ENCODE measurements at places on chromosomes 1 and 21. TPM values are rescaled to one million over a fixed set of nuclear protein-coding genes. Genes with fewer than 3 reads are reported as not detected.

- H3K27ac ChIP-seq: no peak overlapping the region
- peaks cover 4% of the 10 kb centered on the region for H3K36me3 ChIP-seq
- no peak overlapping the region for H3K4me3 ChIP-seq
- no peak for DNase-seq
Measured at GRCh38 chr1:46577671-46578070, 26.2 kb upstream of the KNCN start.

- no peaks in the 10 kb centered on the region for H3K36me3 ChIP-seq
- H3K27me3 ChIP-seq: no peaks in the 10 kb centered on the region
- peaks cover 15% of the 10 kb centered on the region for H3K4me1 ChIP-seq
- peak; percentile 78 for DNase-seq
- H3K27ac ChIP-seq: peak overlapping the region; percentile 92
Measured at GRCh38 chr1:3530926-3531818, 76.7 kb downstream of the ARHGEF16 start.

DNA sequence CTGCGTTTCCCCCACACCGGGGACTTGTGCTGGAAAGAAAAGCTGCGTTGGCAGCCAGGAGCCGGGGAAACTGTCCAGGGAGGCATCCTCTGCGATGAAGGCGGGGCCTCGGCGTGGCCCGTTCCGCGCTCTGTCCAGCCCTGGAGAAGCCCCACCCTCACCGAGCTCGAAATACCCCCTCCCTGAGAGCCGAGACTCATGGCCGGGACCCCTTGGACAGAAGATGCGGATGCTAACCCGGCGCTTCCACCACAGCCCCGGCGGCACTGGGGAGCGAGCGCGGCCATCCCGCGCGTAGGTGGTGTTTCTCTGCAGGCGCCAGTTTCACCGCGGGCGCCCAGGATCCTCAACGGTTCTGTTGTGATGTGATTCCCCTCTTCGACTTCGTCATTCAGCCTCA is 31.6 kb downstream of the PDE9A start:
- no peaks in the 10 kb centered on the region for H3K27me3 ChIP-seq
- no peaks in the 10 kb centered on the region for H3K4me1 ChIP-seq
- no peaks in the 10 kb centered on the region for H3K36me3 ChIP-seq
- H3K27ac ChIP-seq: no peak overlapping the region
- no peak for DNase-seq

DNA sequence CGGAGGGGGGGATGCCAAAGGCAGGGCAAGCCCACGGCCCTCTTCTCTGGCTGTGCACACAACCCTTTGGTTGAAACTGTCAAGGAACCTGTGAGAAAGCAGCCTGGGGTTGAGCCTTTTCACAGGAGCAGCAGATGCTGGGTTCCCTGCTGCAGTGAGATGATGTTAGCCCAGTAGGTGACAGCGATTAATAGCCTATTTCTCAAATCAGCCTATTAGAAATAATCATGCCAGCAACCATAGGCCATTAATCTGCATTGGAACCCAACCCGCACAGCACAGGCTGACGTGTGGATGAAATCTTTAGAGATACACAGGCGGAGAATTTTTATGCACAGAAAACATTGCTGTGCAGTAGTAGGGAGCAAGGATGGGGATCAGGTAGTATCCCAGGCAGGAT is 637.5 kb downstream of the AJAP1 start:
- H3K4me3 ChIP-seq: no peak overlapping the region
- H3K27ac ChIP-seq: no peak overlapping the region
- H3K4me1 ChIP-seq: no peaks in the 10 kb centered on the region
- no peak for DNase-seq
- no peaks in the 10 kb centered on the region for H3K27me3 ChIP-seq

GRCh38 chr1:246210756-246211155 is 296.3 kb downstream of the SMYD3 start:
- no peaks in the 10 kb centered on the region for H3K36me3 ChIP-seq
- H3K4me1 ChIP-seq: no peaks in the 10 kb centered on the region
- H3K4me3 ChIP-seq: no peak overlapping the region
- no peak for DNase-seq
- no peaks in the 10 kb centered on the region for H3K27me3 ChIP-seq

GRCh38 chr21:32457360-32457840 is 44.9 kb downstream of the EVA1C start:
- no peaks in the 10 kb centered on the region for H3K36me3 ChIP-seq
- H3K4me3 ChIP-seq: no peak overlapping the region
- peak overlapping the region; percentile 92 for H3K27ac ChIP-seq
- peak; percentile 42 for DNase-seq
- peaks cover 17% of the 10 kb centered on the region for H3K4me1 ChIP-seq
- H3K27me3 ChIP-seq: no peaks in the 10 kb centered on the region

GRCh38 chr1:52571783-52572182 is 18.9 kb upstream of the TUT4 start:
- H3K4me1 ChIP-seq: no peaks in the 10 kb centered on the region
- H3K27ac ChIP-seq: no peak overlapping the region
- H3K4me3 ChIP-seq: no peak overlapping the region
- H3K27me3 ChIP-seq: no peaks in the 10 kb centered on the region

GRCh38 chr1:24939040-24939674 is 9.1 kb upstream of the RUNX3 start:
- no peaks in the 10 kb centered on the region for H3K27me3 ChIP-seq
- no peaks in the 10 kb centered on the region for H3K4me1 ChIP-seq
- H3K4me3 ChIP-seq: no peak overlapping the region
- H3K27ac ChIP-seq: no peak overlapping the region
- no peaks in the 10 kb centered on the region for H3K36me3 ChIP-seq
- DNase-seq: no peak

GRCh38 chr21:14589855-14590563 is 43.9 kb upstream of the SAMSN1 start:
- H3K27me3 ChIP-seq: no peaks in the 10 kb centered on the region
- no peak for DNase-seq
- no peaks in the 10 kb centered on the region for H3K36me3 ChIP-seq
- H3K27ac ChIP-seq: no peak overlapping the region
- no peak overlapping the region for H3K4me3 ChIP-seq

GRCh38 chr1:113813218-113813617 is 942 bp upstream of the RSBN1 start:
- no peaks in the 10 kb centered on the region for H3K36me3 ChIP-seq
- H3K27me3 ChIP-seq: no peaks in the 10 kb centered on the region
- no peak overlapping the region for H3K27ac ChIP-seq
- no peak overlapping the region for H3K4me3 ChIP-seq

- H3K27ac ChIP-seq: no peak overlapping the region
- no peak overlapping the region for H3K4me3 ChIP-seq
- H3K27me3 ChIP-seq: no peaks in the 10 kb centered on the region
- H3K4me1 ChIP-seq: no peaks in the 10 kb centered on the region
Measured at GRCh38 chr1:116664366-116664977, 3.1 kb downstream of the IGSF3 start.

- no peak overlapping the region for H3K4me3 ChIP-seq
- DNase-seq: no peak
- H3K4me1 ChIP-seq: no peaks in the 10 kb centered on the region
- H3K27ac ChIP-seq: no peak overlapping the region
- no peaks in the 10 kb centered on the region for H3K27me3 ChIP-seq
Measured at GRCh38 chr21:41428311-41428710, 2.3 kb downstream of the MX1 start.

GRCh38 chr1:14280909-14281308 is 317.6 kb upstream of the KAZN start:
- no peak overlapping the region for H3K27ac ChIP-seq
- H3K4me3 ChIP-seq: no peak overlapping the region
- H3K4me1 ChIP-seq: no peaks in the 10 kb centered on the region
- H3K36me3 ChIP-seq: no peaks in the 10 kb centered on the region

DNA sequence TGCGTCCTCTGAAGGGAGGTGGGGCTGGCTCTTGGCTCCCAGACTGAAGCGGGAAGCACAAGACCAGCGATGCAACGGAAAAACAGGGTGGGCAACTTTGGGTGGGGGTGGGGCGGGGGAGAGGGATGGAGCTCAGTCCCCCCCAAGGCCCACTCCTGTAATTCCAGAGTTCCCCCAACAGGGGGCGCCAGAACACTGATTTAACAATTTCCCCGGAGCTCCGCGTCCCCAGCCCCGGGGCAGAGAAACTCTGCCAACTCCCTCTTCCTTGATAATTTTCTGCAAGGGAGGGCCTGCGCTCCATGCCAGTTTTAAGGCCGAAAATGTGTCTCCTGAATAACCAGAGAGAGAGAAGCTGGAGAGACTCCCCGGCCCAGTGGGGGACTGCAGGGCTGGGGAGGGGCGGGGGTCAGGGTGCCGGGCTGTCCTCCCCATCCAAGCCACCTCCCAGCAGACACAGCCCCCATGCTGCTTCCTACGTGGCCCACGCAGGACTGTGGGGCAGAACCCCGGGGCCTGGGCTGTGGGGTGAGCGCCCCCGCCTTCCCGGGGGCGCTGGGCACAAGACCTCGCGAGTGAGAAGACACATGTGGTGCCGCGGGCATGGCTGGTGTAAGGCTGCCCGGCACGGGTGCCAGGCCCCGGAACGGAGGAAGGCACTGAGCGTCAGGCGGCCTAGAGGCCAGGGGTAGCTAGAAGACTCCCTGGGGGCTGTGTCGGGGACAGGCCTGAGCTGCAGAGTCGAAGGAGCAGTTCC is 51.4 kb downstream of the KIF21B start:
- H3K27ac ChIP-seq: no peak overlapping the region
- no peaks in the 10 kb centered on the region for H3K36me3 ChIP-seq
- H3K4me1 ChIP-seq: no peaks in the 10 kb centered on the region
- H3K4me3 ChIP-seq: no peak overlapping the region
- DNase-seq: no peak

- H3K27ac ChIP-seq: no peak overlapping the region
- no peak for DNase-seq
- H3K4me3 ChIP-seq: no peak overlapping the region
- no peaks in the 10 kb centered on the region for H3K27me3 ChIP-seq
- no peaks in the 10 kb centered on the region for H3K36me3 ChIP-seq
Measured at GRCh38 chr1:20385630-20386029, 95.0 kb downstream of the VWA5B1 start.

DNA sequence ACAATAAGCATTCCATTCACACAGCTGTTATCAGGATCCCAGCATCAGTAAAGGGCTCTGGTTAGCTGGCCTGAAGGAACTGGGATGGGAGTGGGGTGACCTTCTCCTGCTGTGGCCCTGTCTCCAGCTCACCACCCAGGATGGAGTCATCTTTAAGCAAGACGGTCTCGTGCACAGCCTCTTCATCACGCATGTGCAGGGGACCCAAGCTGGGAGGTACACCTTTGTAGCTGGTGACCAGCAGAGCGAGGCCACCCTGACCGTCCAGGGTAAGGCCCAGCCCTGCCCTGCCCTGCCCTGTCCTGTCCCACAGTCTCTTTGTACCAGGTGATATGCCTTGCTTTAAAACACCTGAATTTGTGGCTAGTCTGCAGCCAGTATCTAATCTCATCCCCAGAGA is 24.3 kb downstream of the IGFN1 start:
- H3K4me1 ChIP-seq: no peaks in the 10 kb centered on the region
- H3K36me3 ChIP-seq: no peaks in the 10 kb centered on the region
- no peaks in the 10 kb centered on the region for H3K27me3 ChIP-seq
- H3K27ac ChIP-seq: no peak overlapping the region
- no peak for DNase-seq

DNA sequence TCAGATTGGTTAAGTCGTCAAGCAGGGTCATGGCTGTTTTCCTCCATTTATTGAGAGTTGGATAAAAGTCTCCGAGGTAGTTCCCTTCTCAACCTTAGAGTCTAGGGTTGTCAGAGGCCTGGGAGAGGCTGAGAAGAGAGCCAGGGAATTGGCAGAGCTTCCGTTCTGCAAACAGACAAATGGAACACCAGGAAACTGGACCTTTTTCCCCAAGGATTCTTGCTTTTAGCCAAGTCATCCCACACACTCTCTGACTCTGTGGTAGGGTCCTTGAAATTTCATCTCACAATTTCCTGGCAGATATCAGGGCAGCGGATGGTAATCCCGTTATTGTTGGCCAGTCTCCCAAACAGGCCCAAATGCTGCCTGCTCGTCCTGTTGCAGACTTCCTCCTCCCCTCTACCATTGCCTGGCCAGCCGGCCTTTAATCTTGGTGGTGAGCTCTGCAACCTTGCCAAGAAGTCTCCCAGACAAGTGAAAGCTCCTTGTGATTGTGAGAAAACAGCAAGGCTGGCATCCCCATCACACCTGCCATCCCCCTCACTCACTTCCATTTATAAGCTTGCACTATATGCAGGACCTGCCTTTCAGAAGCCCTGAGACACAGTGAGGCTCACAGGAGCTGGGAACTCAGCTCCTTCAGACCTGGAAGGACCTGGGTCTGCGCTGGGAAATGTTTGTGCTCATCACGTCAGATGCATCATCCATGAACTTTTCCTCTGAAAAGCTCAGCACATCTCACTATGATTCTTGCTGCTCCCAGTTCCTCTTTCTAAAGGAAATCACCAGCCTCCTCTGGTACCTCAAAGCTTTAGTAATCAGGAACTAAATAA is 13.7 kb upstream of the SRP9 start:
- no peak for DNase-seq
- H3K4me1 ChIP-seq: peaks cover 5% of the 10 kb centered on the region
- H3K27ac ChIP-seq: peak overlapping the region; percentile 68
- H3K4me3 ChIP-seq: no peak overlapping the region

GRCh38 chr1:15337656-15338402 is 71.9 kb upstream of the EFHD2 start:
- H3K36me3 ChIP-seq: no peaks in the 10 kb centered on the region
- no peak for DNase-seq
- H3K27me3 ChIP-seq: no peaks in the 10 kb centered on the region
- H3K27ac ChIP-seq: peak overlapping the region; percentile 69
- H3K4me3 ChIP-seq: no peak overlapping the region

GRCh38 chr1:39753132-39754025 is 14.7 kb downstream of the PPIE start:
- DNase-seq: no peak
- peaks cover 14% of the 10 kb centered on the region for H3K36me3 ChIP-seq
- H3K4me3 ChIP-seq: no peak overlapping the region
- no peak overlapping the region for H3K27ac ChIP-seq
- no peaks in the 10 kb centered on the region for H3K27me3 ChIP-seq

DNA sequence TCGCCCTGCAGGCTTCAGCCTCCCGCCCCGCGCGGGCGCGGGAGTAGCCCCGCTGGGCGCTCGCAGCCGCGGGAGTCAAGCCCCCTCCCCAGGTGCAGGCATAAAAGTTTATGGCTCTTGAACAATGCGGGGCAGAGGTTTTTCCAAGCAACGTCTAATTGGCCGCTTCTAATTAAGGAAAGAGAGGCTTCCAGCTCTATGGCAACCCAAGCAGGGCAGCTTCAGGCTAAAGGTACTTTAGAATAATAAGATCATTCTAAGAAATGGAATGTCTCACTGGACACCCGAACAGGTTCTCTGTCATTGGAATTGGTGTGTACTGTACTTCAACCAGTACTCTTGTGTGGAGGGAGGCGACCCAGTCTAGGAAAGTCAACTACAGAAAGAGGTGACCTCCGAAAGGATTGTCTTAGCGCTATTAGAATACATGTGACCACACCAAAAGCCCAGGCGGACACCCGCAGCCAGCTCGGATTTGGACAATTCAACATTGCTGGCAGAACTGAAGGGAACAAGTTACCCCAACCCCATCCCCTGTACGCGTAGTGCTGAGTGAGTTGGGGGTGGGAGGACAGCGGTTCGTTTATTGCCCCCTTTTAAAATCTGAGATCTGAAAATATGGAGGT is 12.5 kb downstream of the NR5A2 start:
- no peak for DNase-seq
- H3K4me3 ChIP-seq: peak overlapping the region; percentile 46
- peaks cover 14% of the 10 kb centered on the region for H3K4me1 ChIP-seq
- no peaks in the 10 kb centered on the region for H3K36me3 ChIP-seq

- no peaks in the 10 kb centered on the region for H3K27me3 ChIP-seq
- no peak overlapping the region for H3K4me3 ChIP-seq
- H3K4me1 ChIP-seq: peaks cover 4% of the 10 kb centered on the region
- no peaks in the 10 kb centered on the region for H3K36me3 ChIP-seq
- H3K27ac ChIP-seq: peak overlapping the region; percentile 59
Measured at GRCh38 chr1:175195281-175195680, 2.7 kb upstream of the KIAA0040 start.

Gene EXOSC10
- total RNA-seq: 97.6 TPM

Gene TDRD10
- 2.9 TPM for total RNA-seq

Gene GJC2
- total RNA-seq: 1.3 TPM

Gene C1QB
- 172 TPM for total RNA-seq

Gene TRAF3IP3
- 4.4 TPM for total RNA-seq

Gene FCRL6
- total RNA-seq: 0.80 TPM

Gene SEMA6C
- total RNA-seq: 6.4 TPM
